Aorta (tissue), 5 donors: ENCODE measurements at places on chromosomes 2 and 18. TPM values are rescaled to one million over a fixed set of nuclear protein-coding genes. Genes with fewer than 3 reads are reported as not detected.

The IRS1 gene
- total RNA-seq, result 13.8 TPM

The TPGS2 gene
- total RNA-seq, result 72.9 TPM

The COL4A3 gene
- total RNA-seq, result 17.8 TPM

The MCM6 gene
- total RNA-seq, result 12.2 TPM

The PTH2R gene
- total RNA-seq, result not detected

The HPCAL1 gene
- 21.4 TPM for total RNA-seq

The CCDC85A gene
- total RNA-seq, result 2.7 TPM

The NLRC4 gene
- 3.7 TPM for total RNA-seq

The CYS1 gene
- total RNA-seq, result 13.9 TPM

The SERPINB13 gene
- not detected for total RNA-seq

The AMER3 gene
- not detected for total RNA-seq

The PPIL3 gene
- 33.7 TPM for total RNA-seq

- no peak for DNase-seq
Observed at GRCh38 chr18:77876319-77876865, 626.7 kb downstream of the GALR1 start.

DNA sequence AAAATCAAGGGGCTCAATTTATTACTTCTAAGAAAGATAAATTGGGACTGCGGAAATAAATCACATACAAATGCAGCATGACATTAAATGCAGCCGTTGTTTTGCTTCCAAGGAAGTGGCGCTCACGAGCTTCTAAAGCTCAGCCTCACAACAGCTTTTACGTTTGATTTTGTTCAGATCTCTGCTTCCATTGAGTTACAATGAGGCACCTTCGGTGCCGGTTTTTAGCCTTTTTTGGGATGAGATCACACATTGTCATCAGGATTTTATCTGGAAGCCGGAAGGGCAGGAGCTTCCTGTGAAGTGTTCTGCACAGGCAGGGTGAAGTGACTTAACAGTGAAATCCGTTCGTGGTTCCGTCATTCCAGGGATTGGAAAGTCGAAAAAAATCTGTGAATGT, 209.8 kb downstream of the DCDC2C start:
- DNase-seq, result no peak

DNA sequence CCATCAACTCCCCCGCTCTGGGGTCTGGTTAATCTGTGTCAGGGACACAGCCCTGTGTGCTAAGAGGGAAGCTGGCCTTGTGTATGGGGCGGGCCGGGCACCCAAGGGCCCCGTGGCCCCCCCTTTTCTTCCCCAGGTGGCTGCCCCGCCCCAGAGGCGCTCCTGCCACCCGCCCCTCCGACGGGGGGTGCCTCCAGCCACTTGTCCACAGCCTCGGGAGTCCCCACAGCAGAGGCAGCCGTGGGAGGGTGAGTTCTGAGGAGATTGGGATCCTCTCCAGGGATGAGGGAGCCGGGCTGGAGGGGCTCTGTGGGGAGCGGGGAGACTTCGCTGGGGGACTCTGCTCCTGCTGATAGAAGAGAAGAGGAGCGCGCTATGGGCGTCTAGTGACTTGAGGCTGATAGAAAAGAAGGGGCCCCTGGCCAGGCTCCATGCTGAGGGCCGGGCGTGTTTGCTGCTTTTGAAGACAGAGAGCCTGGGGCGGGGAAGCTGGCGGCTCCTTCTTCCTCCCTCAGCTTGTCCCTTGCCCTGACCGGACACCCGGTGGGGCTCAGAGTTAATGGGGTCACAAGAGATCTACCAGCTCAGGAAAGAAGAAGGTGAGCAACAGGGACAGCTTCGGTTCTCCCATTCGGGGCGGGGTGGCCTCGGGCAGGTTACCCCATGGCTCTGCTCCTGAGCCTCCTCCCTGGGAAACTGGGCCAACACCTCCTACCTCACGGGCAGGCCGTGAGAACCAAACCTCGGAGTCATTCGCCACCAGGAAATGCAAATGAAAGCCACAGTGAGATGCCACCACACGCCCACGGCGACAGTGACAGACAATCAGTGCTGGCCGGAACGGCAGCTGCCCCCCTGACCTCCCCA, 89.4 kb upstream of the TAF1B start:
- no peak for DNase-seq

DNA sequence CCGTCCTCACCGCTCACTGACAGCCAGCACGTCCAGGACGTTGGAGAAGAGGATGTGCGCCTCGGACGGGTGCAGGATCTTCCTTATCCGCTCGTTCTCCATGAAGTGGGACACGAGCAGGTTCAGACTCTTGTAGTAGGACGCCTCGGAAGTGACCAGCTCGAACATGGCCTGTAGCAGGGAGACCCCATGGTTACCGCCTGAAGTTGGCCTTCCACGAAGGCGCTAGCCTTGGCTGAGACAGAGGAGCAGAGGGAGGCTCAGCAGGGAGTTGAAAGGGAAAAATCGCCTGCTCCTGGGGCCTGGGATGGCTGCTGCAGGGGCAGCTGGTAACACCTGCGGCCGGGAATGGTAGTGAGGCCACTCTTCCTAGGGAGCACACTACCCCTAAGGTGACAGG, 24.7 kb downstream of the SNORC start:
- DNase-seq, result no peak

DNA sequence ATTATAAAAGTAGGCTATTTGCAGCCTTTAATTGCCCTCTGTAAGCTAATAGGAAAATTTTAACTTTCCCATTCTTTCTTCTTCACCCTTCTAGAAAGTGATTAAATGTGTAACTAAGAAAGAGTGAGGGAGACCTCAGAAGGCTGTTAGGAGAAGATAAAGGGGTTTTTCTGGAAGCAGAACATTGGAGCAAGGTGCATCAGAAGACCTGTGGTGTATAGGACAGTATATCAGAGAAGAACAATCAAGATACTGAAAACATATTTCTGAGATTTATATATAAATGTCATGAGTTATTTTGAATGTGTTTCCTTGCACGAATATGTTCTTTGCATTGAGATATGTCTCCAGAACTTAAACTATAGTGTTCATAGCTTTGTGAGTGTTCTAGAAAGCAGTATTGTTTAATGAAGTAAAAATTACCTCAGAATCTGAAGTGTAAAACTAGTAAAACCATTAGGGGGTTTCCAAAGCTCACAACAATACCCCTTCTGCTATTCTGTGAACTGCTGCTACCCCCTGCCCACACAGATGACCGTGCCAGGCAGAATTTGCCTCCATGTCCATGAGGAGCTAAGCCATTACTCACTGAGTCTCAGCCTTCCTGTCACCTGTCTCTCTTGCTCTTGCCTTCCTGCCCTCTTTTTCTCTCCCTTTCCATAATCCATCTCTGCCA, 537.9 kb downstream of the EPHA4 start:
- DNase-seq, result no peak

DNA sequence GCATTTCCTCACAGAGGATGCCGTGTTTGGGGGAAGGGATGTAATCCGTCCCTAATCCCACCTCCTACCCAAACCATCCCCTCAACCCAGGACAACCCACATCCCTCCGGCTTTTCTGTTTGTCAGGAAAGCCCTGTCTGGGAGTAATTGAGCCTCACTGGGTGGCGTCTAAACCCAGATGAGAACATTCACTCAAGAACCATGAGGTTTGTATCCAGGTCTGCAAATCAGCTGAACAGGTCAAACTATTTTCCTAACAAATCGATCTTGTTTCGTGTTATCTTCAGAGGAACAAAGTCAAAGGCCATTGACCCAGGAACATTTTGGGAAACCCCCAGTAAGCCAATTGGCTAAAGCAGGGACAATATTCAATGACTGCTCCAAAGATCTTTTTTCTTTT, 25.7 kb downstream of the CYP27C1 start:
- no peak for DNase-seq

- no peak for DNase-seq
Observed at GRCh38 chr2:38095079-38095995, 19.4 kb upstream of the CYP1B1 start.

DNA sequence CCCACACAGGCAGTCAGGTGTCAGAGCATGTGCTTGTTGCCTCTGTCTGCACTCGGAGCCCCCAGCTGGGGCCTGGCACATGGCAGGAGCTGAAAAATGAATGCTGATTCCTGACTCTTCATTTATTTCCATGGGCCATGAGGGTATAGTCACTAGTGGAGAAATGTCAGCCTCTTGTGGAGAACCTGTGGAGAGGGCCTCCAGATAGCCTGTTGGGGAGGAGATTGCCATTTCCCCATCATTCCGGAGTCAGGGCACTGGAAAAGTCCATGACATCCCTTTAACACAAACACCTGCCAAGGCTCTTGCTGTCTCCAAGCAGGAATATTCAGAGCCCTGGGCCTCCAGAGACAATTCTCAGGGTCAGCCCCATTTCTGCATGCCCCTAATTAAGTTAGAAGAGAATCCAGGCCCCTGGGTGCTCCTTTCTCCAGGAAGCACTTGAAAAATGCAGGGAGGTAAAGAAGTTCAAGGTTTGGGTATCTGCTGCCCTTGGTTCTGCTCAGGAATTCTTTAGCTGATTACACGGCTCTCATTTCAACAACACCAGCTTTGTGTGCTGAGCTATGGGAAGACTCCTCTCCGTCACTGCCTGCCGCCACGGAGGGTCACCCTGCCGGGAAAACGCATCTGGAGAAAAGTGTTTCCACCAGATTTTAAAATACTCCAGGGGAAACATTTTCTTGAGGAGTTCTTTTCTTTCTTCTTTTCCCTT, 311.3 kb downstream of the MYCN start:
- DNase-seq, result no peak

GRCh38 chr2:45688479-45689298, 37.2 kb downstream of the PRKCE start:
- no peak for DNase-seq

DNA sequence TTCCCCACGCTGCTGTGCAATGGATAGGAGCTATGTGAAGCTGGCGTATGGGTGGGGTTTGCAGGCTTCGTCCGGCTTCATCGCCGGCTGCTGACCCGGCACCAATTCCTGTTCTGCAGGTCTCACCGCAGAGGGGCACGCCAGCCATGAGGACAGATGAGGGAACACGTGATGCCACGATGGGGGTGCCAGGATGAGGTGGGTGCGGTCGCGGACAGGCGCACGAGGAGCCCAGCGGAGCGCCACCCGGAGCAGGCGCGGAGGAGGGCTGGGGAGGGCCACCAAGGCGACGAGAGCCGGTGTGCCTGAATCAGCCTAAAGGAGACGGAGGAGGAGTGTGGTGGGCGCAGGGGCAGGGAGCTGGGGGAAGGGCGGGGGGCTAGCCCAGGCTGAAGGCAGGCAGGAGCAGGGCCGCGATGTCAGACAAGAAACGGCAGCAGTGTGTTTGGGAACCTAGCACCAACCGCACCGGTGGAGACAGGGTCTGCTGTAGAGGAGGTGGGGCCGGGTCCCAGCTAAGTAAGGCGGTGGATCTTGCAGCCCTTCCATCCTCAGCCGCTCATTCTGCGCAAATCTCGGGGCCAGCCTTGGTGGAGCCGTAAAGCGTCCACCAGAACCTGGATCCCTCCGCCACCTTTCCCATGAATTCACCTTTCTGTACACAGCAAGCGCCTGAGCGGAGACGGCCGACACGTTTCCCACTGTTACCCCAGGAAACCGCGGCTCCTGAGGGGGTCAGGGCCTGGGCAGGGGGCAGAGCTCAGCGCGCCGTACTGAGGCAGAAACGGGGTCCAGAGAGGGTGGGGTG, 17.0 kb upstream of the CD8A start:
- DNase-seq, result no peak

DNA sequence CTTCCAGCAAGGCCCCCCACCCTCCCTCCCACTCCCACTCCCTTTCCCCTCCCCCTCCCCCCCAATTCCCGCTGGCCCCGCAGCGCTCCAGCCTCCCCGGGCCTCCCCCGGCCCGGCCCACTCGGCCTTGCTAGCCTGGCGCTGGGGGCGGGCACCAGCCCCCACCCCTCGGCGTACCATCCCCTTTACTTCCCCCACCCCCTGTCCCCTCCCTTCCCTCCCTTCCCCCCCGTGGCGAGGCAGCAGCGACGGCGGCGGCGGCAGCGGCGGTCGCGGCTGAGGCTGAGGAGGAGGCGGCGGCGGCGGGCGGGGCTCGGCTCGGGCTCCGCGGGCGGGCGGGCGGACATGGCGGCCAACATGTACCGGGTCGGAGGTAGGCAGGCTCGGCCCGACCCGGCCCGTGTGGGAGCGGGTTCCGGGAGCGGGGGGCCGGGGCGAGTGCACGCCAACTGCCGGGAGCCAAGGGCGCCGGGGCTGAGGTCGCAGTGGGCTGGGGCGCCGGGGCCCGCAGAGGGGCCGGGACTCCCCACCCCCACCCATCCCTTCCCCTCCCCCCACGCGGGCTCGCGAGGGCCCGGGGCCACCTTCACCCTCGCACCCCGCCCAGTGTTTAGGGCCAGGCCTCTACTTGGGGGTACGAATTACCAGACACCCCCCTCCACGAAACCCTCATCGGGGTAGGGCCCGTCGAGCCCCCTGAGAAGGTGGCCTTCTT, at the start of gene MTA3:
MTA3 (plus strand) TSS at position 232 of the 715 bp plus-strand sequence; CDS start at position 346, 114 bp downstream.
- peak; percentile 75 for DNase-seq

GRCh38 chr2:15782009-15782751, 158.2 kb upstream of the MYCN start:
- DNase-seq, result no peak

DNA sequence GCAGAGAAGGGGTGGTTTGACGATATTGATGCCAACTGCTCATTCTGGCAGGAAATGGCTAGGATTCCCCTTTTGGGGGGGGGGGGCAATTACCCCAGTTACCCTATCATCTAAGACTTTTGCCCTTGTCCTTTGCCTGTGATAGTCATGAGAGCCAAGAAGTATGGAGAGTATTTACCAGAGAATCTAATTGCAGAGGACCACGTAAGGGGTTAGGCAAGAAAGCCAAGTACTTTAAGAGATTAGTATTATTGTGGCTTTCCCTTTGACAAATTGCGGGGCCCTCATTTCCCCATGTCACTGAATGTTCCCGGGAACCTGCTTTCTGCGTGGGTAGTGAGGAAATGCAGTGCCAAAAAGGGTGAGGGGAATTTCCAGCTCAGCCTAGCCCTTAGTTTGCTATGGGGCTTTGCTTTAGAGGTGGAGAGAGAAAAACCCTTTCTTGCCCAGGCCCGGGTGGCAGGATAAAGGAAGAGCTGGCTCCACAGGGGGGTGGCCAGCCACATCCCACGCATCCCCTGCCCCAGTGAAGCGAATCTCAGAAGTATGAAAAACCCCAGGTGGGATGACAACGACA, 1.5 kb downstream of the AQP4 start:
- DNase-seq, result no peak

DNA sequence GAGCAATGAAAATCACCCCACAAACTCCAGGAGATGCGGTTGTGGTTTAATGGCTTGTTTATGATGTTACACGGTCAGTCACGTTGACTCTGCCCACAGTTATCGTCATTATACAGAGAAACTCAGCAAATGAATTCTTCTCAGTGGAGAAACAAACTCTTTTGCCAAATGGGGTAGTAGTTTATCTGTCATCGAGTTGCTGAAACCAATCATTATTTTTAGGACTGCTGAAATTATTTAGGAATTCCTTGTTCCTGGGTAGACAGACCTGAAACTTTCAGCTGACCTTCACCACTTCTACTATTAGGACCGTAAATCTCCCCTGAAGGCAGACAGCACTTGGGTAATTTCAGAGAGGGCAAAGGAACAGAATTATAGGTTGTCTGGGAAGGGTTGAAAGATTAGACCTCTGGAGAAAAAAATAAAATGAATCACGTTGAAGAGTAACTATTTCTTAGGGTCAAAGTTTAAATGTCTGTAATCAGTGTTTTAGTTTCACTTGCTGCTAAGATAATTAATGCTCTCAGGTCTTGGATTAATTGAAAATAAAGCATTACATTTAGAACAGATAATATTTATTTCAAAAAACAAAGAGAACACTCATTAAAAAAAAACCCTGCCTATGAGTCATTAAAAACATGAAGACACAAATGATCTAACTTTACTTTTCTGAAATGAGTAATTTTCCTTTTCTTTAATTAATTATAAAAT, 52.1 kb upstream of the LYPD6 start:
- no peak for DNase-seq
